ENCODE measurements at places on chromosomes 2 and 18.

DNA sequence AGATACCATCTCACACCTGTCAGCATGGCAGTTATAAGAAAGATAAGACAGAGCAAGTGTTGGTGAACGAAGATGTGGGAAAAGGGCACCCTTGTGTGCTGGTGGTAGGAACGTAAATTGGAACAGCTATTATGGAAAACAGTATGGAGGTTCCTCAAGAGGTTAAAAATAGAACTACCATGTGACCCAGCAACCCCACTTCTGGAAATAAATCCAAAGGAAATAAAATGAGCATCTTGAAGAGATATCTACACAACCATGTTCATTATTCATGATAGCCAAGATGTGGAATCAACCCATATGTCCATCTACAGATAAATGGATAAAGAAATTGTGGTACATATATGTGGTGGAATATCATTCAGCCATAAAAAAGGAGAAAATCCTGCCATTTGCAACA is 26.9 kb downstream of the NGEF start:
- no peak for DNase-seq

GRCh38 chr2:211495339-211495738 is 938.9 kb downstream of the CPS1 start:
- DNase-seq: no peak

DNA sequence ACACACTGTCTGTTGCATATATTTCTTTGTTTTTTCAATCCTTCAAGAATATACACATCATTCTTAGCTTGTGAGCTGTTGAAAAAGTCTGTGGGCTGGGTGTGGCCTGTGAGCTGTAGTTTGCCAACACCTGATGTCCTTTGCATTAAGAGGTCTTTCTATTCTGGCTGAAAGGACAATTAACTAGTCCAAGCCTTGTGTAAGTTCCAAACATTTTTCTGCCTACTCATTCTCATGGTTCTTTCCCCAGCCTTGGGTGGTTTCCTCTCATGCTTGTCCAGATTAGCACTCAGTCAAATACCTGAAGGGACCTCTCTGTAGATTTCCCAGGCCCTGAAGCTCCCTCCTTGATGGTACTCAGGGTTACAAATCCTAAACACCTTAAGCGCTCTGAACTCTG is 57.8 kb upstream of the NABP1 start:
- DNase-seq: no peak

DNA sequence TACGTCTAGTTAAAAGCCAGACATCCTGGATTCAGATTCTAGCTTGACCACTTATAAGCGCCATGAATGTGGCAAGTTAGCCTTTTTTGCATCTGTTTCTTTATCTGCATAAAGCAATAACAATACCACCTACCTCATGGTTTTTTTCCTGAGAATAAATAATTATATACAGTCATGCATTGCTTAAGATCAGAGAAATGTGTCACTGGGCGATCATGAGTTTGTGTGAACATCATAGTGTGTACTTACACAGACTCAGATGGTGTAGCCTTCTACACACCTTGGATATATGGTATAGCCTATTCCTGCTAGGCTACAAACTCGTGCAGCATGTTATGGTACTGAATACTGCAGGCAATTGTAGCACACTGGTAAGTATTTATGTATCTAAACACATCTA is 84.7 kb upstream of the PELI1 start:
- DNase-seq: no peak

- no peak for DNase-seq
Measured at GRCh38 chr2:179332903-179333302, 68.3 kb upstream of the SESTD1 start.

- no peak for DNase-seq
Measured at GRCh38 chr2:127063701-127064590, 43.0 kb downstream of the BIN1 start.

DNA sequence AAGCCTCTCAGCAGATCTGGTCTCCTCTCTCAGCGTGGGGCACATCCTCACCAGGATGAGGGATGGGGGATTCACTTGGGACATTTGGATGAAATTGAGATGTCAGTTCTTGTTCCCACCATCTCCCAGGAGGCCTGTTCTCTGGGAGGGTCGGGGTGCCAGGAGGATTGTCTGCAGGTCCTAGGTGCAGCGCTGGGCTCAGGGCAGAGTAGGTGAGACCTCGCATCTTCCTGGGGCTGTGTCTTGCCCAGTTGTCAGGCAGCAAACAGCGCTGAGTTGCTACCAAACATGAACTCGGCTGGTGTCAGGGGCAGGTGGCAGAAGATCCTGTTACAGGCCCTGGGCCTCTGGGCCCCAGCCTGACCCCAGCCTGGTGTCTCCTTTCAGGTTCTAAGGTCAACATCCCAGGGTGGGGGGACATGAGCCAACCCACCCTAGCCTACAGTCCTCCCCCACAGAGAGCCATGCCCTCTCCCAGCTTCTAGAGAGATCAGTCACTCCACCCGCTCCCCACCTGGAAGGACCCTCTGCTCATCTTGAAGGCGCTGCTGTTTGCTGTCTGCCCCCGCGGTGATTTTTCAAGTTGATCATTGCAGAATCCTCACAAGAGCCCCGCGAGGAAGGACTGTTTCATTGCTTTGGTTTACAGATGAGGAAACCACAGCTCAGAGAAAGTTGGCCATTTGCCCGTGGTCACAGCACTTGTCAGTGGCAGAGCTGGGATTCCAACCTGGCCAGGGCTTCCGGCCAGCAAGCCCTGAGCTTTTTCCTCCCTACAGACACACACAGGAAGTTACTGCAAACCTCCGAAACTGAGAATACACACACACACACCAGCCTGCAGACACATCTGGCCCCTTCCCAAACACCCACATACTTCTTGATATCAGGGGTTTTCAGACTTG is 83.9 kb downstream of the STPG4 start:
- DNase-seq: peak; percentile 55

GRCh38 chr2:7593360-7593759 is 676.1 kb downstream of the RNF144A start:
- no peak for DNase-seq

GRCh38 chr2:128004509-128004908 is 23.4 kb downstream of the SAP130 start:
- DNase-seq: no peak

DNA sequence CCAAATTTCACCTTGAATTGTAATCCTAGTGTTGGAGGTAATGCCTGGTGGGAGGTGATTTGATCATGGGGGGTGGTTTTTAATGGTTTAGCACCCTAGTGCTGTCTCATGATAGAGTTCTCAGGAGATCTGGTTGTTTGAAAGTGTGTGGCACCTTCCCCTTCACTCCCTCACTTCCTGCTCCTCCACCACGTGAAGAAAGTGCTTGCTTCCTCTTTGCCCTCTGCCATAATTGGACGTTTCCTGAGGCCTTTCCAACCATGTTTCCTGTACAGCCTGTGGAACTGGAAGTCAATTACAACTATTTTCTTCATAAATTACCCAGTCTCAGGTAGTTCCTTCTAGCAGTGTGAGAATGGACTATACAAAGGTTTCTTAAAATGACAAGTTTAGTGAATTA is 251.8 kb upstream of the NETO1 start:
- DNase-seq: no peak

DNA sequence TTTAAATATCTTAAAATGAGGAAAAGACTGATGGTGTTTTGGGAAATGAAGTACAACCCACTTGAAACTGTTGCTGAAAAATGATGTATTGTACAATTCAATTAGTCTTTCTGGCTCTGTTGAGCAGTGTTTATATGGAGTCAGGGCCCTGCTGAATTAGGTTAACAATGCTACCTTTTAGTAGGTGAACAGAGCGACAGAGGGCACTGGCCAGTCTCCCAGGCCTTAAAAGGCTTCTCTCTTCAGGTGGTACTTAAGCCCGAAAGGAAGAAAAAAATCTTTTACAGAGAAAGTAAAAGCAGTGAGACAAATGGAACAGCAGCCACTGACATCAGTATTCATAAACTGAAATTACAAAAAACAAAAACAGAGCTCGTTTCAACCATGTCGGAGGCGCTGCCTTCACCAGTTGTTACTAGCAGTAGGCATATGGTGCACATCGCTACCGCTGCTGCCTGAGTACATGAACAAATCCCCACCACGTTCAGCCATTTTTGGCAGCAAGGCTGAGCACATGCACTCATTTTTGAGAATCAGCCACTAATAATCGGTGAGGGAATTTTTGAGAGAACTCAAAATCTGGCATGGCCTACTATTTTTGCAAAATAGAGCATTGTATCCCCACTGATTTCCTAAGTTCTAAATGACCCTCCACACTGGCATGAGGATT is 91.8 kb downstream of the PLEKHM3 start:
- no peak for DNase-seq

Data from CD4-positive, alpha-beta T cell treated with Interleukin-10 for 1 hour (primary cell).